Stimulated activated CD8-positive, alpha-beta memory T cell treated with anti-CD3 and anti-CD28 coated beads, Interleukin-15, amount 100 ng/mL, for 48 hours (primary cell): ENCODE measurements at places on chromosomes 2 and 18.

- no peak for DNase-seq
Measured at GRCh38 chr2:94960266-94960665, 65.2 kb upstream of the MAL start.

DNA sequence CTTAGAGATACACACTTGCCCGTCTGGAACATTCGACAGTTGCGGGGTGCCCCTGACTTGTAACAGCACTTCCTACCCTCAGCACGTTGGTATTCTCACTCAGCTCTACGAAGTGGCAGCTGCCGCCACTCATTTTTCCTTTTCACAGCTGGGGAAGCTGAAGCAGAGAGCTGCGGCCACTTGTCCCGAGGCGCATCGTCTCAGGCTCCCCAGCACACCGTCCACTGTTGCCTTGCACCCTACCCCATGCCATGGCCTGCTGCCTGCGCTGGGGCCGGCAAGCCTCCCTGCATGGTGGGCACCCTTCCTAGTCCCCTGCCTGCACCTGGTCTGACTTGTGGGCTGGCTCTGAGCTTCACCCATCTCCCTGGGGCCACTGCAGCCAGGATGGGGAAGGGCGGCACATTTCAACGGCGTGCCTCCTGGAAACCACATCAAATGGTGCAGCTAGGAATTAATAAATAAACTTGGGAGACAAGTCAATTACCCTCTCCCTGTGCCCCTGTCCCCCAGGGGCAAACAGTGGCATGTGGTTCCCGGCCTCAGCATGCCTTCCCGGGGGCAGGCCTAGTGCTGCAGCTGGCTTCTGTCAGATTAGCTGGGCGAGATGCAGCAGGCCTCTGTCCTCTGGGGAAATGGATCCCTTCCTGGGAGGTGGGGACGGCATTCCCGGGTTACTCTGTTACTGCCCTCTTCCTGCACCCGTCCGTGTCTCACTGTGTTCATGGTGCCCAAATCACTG, 64.7 kb upstream of the HAAO start:
- no peak for DNase-seq

DNA sequence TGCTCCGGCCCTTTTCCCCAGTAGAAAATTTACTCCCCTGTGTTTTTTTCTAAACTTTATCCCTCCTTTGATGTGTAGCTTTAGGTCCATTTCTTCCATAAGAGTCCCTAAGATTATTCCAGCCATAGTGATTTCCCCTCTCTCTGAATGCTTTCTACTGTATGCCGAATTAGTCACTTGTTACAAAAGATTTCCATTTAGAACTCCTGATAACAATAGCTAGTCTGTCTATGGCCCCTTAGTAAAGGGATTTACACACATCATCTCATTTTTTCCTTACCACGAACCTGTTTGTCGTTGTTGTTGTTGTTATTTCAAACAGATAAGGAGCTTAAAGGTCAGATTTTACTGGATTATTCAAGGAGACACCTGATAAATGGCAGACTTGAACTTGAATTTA, 256.1 kb downstream of the PAX3 start:
- DNase-seq = no peak

DNA sequence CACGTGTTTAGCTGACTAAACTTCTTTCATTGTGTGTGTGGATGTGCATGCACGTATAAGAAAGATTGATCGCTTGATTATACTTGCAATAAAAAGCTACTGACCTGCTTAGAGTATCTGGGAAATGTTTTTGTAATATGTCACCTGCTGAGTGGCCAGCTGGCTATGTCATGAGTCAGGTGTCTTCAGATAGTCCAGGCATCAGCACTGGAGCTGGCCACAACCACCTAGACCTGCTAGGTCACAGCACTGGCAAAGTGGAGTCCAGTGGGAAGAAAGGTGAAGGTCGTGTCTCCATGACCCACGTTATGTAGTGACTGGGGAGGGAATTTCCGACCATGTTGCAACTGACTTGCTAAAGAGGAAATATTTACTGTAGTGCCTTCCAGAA, 147.0 kb downstream of the ESCO1 start:
- DNase-seq = no peak

- no peak for DNase-seq
Measured at GRCh38 chr2:98777076-98777475, 46.1 kb upstream of the MGAT4A start.

GRCh38 chr2:73963385-73964120, 21.2 kb upstream of the TET3 start:
- peak; percentile 38 for DNase-seq

DNA sequence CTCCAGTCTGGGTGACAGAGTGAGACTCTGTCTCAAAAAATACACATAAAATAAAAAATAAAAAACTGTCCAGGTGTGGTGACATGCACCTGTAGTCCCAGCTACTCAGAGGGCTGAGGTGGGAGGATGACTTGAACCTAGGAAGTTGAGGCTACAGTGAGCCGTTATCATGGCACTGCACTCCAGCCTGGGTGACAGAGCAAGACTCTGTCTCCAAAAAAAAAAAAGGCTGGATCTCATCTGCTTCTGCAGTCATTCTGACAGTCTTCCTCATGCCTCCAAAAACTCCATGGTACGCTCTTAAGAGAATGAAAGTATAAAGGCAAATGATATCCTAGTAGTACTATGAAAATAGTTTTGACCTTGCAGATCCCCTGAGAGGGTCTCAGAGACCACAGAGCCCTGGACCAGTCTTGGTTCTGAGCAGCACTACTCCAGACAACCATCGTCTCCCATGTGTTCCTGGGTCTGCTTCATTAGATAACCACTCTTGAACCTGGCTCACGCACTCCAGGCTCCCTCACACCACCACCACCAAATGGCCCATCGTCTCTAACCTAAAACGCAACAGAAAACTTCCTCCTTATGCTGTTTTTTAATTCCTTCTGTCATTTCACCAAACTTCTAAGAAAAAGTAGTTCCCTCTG, 26.0 kb downstream of the SPIRE1 start:
- DNase-seq = no peak

DNA sequence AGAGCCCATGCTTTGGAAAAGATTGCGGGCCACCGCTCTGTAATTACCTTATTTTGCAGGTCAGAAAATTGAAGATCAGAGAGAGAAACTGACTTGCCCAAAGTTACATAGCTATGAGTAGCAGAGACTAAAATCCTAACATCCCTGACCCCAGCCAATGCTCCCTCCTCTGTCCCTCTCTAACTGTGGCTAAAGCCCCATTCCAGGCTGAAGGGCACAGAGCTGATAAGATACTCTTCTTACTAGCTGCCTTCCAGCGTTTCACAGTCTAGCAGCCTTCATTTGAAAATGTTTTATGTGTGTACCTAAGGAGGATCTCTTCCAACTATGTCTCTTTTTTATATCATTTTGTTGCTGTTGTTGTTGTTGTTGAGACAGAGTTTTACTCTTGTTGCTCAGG, 81.4 kb upstream of the LRATD1 start:
- DNase-seq = no peak

GRCh38 chr2:43328133-43328532, 101.7 kb upstream of the ZFP36L2 start:
- no peak for DNase-seq

GRCh38 chr2:78739282-78739681, 286.2 kb upstream of the REG3G start:
- DNase-seq = no peak

GRCh38 chr18:35242426-35242825, 1.6 kb downstream of the ZNF397 start:
- DNase-seq = no peak

DNA sequence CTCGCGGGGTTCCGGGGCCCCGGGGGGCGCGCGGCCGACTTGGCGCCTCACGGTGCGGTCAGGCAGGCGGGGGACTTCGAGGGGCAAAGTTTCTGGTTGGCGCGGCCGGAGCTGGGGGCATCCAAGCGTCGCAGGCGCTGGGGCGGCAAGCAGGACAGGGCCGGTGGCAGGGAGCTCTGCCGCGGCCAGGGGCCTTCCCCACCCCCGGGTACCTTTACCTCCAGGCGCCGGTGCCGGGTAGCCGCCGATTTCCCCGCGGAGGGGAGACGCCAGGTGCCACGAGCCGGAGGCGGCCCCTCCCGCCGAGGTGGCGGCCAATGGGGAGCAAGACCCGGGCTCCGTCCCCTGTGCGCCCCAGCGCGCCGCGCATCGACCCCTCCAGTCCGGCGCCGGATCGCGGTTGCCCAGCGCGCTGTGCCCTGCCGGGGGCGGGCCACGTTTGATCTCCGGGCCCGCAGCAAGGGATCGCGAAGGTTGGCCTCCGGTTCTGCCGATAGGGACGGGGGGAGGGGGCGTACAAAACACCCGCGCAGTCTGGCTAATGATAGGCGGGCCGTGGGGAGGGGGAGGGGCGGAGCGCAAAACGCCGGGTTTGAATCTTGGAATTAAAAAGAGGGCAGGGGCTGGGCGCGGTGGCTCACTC, at the start of gene ST8SIA5:
Gene ST8SIA5 (minus strand): TSS at position 495 of the 643 bp plus-strand sequence. CDS start 545 bp downstream, outside the sequence.
- DNase-seq = no peak
